ENCODE measurements at places on chromosomes 6 and 20.
A peak's percentile ranks its signal among the peaks of the same experiment; 100 is the strongest.

GRCh38 chr6:8506126-8506525, 70.8 kb upstream of the SLC35B3 start:
- DNase-seq, result no peak

GRCh38 chr6:10662207-10662606, 32.2 kb downstream of the C6orf52 start:
- DNase-seq, result no peak

DNA sequence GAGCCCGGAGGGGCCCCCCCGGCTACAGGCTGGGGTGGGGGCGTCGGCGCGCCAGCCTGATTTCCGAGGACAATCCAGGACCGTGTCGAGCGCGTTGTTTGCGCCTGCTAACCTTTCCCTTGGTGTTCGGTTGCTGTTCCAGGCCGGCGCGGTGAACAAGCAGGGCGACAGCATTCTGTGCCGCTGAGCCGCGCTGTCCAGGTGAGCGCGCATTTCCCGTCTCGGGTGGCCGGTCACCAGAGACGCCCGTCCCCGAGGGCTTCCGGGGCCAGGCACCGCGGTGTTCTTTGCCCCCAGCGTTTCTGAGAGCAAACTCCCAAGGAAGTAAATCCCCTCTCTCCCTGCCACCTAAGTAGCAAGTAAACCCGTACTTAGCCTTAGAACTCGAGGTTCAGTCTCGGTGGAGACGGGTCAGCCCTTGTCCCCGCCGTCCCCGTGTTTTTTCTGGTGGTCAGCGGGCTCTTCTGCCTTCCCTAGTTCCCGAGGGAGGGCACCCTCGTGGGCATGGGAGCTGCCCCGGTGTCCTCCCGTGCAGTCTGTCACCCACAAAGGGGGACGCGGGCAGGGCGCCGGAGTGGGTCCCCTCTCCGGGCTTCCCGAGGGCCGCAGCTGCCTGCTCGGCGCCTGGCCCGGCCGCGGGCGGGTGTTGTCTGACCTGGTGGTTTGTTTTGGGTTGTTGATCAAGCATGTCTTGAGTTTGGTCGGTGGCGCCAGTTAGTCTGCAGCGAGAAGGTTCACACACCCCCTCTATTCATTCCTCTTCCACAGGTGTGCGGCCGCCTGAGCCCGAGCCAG, 1.5 kb downstream of the ID4 start:
- no peak for DNase-seq

- no peak for DNase-seq
Observed at GRCh38 chr6:106446287-106446885, 85.9 kb downstream of the CRYBG1 start.

DNA sequence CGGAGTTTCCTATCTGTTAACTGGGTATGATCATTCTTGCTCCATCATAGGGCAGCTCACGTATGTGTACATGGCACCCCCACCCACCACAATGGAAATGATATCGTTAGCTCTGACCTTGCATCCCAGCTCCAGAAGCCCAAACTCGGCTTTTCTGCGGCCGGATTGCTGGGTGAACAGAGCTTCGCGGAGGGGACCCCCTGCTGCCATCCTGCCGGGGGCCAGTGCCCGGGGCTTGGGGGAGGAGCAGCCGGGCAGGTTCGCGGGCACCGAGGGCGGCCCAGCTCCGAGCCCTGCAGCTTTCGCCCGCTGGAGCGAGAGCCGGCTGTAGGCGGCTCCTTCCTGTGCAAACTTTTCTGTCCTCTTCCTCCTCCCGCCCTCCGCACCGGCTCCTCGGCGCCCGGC, 24.9 kb upstream of the FUCA2 start:
- no peak for DNase-seq

DNA sequence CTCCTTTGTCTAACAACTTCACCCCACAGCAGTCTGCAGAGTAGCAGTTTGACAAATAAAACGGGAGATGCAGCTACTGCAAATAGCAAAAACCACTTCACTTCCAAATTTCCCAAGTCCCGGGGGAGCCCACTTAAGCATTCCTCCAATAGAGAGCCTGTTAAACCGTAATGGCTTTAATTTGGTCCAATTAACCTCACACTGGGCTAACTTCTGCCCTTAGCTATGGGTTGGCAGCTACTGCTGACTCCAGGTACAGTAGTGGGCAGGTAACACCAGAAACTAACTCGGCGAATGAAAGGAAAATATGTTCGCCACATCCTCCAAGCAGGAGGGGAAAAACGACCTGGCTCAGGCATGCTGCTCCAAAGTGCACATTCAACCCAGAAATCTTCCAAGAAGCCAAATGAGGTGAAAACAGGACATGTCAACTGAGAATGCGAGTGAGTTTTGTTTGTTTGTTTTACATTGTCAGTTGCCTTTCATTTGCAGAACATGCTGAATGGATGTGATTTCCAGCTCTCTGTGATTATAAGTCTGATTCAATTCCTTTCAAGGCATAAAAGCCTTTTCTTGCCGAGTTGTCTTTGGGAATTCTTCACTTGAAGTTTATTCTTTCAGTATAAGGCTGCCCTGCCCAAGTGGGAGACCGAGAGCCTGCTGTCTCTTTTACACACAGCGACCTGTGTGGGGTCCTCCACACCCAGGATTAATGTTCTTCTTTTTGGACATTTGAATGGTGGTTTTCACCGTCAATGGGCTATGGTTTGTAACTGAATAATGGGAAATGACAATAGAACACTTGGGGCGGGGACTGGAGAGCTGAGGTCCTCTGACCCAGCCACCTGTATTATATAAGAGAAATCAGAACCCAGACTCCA, 117.3 kb upstream of the ARMC2 start:
- DNase-seq, result no peak

- DNase-seq, result no peak
Observed at GRCh38 chr6:37490536-37491170, 9.0 kb downstream of the CCDC167 start.

DNA sequence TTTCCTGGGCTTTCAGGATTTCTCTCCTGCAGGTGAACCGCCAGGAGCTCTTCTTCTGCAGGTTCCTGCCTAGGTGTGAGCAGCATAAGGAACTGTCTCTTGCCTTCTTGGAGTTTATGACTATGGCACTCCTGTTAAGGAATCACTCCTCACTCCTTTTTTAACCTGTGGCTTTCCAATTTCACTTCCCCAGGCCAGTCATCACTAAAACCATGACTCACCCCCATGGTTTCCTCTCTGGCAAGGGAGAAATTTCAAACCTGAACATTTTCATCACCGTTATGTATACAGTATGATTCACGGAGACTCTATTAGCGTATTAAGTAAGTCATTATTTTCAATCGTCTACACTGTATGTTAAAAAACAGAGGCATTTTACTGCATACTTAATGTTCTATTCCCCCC, 78.2 kb upstream of the ARID1B start:
- no peak for DNase-seq

GRCh38 chr6:111865049-111865585, 8.1 kb downstream of the FYN start:
- no peak for DNase-seq

DNA sequence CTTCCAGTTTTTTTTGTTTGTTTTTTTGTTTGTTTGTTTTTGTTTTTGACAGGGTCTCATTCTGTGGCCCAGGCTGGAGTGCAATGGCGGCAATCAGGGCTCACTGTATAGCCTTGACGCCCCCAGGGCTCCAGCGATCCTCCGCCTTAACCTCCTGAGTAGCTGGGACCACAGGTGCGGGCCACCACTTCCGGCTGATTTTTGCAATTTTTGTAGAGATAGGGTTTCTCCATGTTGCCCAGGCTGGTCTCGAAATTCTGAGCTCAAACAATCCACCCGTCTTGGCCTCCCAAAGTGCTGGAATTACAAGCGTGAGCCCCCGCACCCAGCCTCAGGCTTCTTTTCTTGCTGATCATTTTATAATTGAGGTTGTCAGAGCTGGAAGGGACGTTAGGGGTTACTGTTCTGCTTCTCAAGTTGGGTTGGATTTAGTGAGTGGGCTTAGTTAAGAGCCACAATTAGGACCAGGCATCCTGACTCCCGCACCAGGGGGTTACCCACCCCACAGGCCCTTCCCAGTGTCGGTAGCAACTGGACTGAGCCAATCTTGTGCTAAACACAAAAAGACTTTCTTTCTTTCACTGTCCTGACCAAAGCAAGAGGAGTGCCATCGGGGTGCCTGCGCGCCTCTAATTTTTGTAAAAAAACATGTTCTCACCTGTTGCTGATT, 13.1 kb upstream of the ZSCAN9 start:
- DNase-seq, result no peak

- DNase-seq, result peak; percentile 31
Observed at GRCh38 chr6:8983202-8983688, 547.9 kb upstream of the SLC35B3 start.

- no peak for DNase-seq
Observed at GRCh38 chr20:19937651-19938420, 79.3 kb upstream of the NAA20 start.

- no peak for DNase-seq
Observed at GRCh38 chr6:40953486-40953885, 85.5 kb downstream of the UNC5CL start.

DNA sequence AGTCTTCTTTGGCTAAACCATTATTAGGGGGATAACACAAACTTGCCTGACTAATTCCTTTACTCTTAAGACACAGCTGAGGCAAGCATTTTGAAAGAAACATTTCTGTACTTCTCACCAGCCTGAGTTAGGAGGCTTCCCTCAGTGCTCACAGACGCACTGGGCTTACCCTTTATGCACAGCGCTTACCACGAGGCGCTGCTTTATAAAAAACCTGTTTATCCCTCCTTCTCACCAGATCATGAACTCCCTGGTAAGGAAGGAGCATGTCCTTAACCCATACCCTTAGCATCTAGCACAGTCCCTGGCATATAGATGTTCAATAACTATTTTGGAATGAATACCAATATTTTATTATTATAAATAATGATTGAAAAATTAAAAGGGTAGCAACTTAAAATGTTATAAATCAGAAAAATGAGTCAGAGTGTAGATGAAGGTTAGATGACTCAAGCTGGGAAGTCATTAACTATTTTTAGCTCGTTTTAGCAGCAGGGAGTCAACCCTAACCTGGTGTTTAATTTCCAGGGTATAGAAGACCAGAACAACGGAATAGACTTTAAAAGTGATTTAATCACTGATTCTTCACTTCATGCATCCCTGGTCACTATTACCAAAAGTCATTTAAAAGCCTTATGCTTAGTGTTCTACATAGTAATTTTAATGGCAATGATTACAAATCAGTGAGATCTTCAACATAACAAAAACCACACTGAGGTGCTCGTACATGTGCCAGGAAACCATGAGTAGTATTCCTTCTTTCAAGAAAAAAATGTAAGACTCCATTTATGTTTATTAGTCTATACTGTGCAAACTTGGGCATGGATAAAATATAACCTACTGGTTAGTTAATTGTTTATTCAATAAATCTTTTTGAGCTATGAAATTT, 4.1 kb upstream of the TPD52L1 start:
- no peak for DNase-seq

DNA sequence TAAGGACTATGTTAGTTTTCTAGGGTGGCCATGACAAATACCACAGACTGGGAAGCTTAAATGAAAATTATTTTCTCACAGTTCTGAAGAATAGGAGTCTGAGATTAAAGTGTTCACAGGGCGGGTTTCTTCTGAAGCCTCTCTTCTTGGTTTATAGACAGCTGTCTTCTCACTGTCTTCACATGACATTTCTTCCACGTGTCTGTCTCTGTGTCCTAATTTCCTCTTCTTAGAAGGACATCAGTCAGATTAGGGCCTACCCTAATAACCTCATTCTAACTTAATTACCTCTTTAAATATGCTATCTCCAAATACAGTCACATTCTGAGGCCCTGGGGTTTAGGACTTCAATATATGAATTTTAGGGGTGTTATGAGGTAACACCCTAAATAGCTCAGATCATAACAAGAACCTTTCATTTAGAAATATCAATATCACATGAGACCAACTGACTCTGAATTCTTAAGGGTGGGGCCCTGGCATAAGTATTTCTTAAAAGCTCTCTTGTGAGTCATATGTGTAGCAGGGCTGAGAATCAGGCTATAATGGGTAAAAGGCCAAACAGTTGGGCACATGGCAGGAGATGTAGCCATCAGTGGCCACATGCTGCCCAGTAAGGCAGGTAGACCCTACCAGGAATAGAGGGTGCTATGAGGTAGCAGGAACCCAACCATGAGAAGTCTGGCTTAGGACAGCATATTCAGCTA, 62.0 kb upstream of the TENT5A start:
- no peak for DNase-seq

GRCh38 chr6:105359419-105360370, 43.2 kb downstream of the PREP start:
- DNase-seq, result no peak

- DNase-seq, result no peak
Observed at GRCh38 chr20:45037050-45037449, 63.9 kb downstream of the KCNS1 start.

DNA sequence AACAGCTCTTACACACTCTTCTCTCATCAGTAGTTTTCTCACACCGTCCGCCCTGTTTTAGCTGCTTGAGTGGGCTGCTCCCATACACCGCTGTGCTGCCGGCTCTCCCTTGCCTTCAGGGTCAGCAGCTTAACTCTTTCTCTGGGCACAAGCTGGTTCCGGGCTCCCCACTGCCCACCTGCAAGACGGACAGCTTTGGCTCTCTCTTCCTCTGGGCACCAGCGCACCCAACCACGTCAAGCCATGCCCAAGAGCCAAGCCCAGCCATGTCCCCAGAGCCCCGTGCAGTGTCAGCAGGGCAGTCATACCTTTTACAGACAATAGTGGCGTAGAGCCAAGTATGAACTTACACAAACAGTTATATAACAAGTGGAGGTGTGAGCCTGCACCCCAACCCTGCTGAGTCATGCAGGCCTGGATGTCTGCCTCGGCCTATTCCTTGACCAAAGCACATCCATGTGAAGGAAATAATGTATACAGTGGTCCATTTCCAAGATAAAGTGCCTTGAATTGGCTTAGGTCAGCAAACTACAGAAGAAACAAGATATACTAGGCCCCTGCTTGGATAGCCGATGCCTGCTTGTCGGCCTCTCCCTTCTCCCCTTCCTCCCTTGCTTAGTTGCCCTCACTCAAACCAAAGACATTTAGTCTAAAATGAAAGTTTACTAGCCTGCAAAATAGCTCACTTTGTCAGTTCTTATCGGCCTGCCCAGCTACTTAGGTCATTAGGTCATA, 89.3 kb downstream of the JPH2 start:
- no peak for DNase-seq

- no peak for DNase-seq
Observed at GRCh38 chr20:62396367-62397239, 9.7 kb downstream of the RPS21 start.

DNA sequence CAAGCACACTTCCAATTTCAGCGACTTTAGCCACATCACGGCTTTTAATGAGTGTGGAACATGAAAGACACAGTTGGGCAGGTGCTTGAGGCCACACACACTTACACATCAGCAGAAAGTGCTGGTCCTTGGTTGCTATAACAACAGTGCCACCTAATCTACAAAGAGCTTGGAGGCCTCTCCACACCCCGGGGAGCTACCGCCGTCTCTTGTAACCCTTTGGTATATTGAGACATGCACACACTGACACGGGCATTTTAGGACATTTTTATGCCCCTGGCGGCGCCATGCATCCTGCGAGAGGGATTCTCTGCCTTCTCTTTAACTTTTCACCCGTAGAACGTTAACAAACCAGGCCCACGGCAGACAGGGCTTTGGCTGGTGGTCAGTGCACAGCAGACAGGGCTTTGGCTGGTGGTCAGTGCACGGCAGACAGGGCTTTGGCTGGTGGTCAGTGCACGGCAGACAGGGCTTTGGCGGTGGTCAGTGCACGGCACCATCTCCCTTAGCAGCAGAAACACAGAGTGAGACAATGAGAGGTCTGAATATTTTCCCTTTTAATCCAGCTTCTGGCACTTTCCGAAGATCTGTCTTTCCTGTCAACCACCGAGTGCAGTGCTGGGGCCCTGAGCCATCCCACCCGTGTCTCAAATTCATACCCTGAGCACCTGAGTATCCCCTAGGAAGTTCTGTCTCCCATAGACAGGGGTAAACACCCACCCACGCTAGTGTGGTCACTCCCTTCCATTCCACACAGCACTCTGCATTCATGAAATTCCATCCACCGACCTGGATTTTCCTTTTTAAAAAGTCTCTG, 116.6 kb upstream of the RPS6KA2 start:
- no peak for DNase-seq
